ENCODE measurements at places on chromosomes 7 and 10.

GRCh38 chr10:10527861-10528562 lies 489.7 kb upstream of the CELF2 start:
- no peak for DNase-seq

- DNase-seq, result no peak
These were observed 833.8 kb upstream of the KCND2 start for GRCh38 chr7:119439192-119439591.

- no peak for DNase-seq
These were observed 21.7 kb upstream of the SMO start for GRCh38 chr7:129166745-129167144.

DNA sequence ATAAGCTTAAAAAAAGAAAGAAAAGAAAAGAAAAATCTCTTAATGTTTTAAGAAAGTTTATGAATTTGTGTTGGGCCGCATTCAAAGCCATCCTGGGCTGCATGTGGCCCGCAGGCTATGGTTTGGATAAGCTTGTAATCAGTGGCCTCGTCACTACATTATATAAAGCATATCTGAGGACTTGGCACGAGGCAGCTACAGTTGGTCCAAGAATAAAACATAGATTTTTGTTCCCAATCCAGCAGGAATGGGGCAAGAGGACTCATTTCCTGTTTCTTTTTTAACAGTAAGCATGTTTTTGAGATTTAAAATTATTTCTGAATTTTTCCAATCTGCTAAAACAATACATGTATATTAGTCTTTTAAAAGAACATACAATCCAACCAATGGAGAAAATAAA lies 28.6 kb downstream of the MCM10 start:
- no peak for DNase-seq

DNA sequence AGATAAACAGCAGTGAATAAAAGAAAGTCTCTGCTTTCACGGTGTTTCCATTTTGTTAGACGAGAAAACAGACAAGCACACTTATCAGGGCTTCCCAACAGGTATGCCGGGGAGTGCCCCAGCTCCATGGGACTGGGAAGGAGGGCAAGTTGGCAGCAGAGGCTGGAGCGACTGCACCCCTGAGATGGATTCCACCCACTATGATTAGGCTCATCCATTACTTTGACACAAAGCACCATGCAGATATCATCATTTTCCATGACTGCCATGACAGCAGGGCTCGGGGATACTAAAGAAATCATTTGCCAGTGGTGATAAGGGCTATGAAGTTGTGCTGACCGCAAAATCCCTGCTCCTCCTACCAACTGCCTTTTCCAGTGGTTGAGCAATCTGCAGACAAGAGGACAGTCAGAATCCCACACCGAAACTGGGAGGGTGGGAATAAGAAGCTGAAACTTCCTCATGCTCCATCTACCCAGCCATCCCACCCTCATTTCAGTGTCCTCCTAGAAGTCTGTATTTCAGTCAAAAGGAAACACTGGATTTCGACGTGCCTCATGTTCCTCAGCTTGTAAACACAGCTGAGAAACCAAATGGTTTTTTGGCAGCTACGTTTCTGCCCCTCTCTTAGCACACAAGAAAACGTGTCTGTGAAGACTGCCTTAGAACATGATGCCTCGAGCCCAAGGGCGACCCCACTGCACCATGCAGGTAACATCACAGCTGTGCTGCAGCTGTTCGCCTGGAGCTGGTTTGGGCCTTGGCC lies 15.5 kb downstream of the CREB3L2 start:
- no peak for DNase-seq

DNA sequence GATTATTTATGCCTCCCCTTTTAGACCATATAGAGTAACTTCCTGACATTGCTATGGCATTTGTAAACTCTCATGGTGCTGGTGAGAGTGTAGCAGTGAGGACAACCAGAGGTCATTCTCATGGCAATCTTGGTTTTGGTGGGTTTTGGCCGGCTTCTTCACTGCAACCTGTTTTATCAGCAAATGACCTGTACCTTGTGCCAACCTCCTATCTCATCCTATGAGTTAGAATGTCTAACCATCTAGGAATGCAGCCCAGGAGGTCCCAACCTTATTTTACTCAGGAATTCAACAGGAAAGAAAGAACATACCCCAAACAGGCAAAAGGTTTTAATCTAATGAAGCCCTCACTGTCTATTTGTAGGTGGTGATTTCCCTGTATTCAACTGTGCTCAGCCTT lies 205.4 kb upstream of the YAE1 start:
- DNase-seq, result no peak

DNA sequence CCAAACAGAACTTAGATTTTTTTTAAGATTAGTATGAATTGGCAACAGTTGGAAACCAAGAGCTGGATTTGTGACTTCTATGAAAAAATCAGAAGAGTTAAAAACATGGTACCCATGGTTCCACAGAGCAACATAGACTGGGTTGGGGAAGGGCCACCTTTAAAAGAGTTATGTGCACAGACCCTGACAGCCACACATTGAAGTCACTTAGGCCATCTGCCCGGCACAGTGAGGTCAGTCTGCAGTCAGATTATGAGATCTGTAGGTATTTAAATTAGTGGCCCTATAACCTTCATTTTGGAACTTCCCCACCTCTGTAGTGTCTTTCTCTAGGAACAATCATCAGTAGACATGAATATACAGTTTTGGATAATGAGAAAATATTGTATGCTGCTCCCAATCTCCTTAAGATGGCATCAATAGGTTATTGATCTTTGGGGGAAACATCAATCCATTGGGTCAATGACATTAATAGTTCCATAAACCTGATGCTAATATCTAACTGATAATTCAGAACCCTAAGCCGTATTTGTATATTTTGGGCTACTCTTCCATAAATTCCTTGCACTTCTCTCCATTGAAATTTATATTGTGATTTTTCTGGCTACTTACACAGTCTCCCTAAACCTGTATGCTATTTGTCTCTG lies 7.0 kb downstream of the ANKRD1 start:
- no peak for DNase-seq

- no peak for DNase-seq
These were observed 57.0 kb upstream of the EXOC4 start for GRCh38 chr7:133195868-133196267.

- no peak for DNase-seq
These were observed 492.6 kb downstream of the PLXNA4 start for GRCh38 chr7:132083537-132084123.

GRCh38 chr7:24419511-24419910 lies 135.5 kb downstream of the NPY start:
- DNase-seq, result no peak

GRCh38 chr10:72740528-72740927 lies 48.6 kb downstream of the MCU start:
- no peak for DNase-seq

DNA sequence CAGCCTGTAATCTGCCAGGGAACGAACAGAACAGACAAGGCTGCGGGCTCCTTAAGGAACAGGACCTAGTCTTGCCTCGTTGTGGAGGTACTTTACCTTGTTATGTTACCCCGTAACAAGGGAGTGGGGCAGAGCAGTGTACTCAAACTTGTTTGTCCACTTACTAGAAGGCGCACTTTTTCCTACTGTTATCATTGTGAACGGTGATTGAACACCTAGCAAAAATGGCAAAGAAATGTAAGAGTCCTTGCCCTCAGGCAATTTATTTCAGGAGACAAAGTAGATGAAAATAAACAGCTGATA lies 620 bp upstream of the IMPDH1 start:
- DNase-seq, result no peak

GRCh38 chr10:70509757-70510147 lies 31.2 kb downstream of the PALD1 start:
- no peak for DNase-seq

- DNase-seq, result no peak
These were observed 18.9 kb upstream of the NRBF2 start for GRCh38 chr10:63114031-63114814.

- no peak for DNase-seq
These were observed 403.2 kb upstream of the MGMT start for GRCh38 chr10:129063877-129064276.

DNA sequence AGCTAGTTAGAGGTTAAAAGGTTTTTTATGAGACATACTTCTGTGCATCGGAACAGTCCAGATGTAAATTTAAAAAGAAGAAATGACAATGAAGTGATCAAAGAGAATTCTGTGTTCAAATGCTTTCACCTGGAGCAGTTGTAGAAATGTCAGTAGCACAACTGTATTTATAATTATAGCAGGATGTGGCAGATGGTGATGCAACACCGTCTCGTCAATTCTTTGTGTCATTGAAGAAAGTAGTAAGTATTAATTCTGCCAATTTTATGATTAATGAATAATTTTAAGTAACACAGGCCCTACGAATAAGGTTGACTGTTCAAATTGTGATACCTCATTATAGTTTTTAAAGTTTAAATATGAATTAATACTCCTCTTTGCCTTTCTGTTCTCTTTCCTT lies 171.1 kb downstream of the ADK start:
- DNase-seq, result no peak

GRCh38 chr10:123896246-123896927 lies 4.8 kb upstream of the CPXM2 start:
- DNase-seq, result no peak

DNA sequence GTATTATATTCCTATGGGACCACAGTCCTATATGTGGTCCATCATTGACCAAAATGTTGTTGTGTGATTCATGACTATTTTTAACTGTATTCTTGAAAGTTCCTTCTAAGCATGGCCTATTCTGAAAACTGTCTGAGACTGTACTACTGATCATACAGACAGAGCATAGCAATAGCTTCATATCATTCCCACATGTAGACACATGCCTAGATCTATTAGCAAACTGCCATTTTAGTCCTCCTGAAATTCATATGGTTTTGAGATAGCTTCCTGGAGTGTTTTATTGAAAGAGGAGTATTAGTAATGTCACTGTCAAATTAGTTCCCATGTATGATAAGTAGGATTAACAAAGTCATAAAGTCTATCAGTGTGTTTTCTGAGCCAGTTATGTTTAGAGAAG lies 157.5 kb downstream of the BMPER start:
- no peak for DNase-seq

- no peak for DNase-seq
These were observed 73.4 kb downstream of the CAV1 start for GRCh38 chr7:116598278-116598677.

- DNase-seq, result no peak
These were observed 406 bp downstream of the SYNPO2L start for GRCh38 chr10:73655257-73655989.

DNA sequence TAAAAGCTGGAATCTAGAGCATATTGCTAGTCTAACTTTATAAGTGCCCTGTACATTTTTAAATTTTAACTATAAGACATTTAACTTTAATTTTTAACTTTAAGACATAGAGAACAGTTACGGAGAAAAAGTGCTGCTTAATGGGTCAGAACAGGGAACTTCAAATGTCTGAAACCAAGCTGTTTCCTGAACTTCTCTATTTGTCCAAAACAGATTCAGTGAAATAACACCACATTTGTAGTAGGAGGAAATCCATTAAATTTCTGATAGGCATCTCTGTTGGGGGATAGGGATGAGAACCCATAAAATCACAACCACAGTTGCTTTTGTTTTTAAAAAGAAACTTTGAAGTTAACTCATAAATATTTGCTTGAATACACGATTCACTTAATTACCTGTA lies 170.8 kb upstream of the ANK3 start:
- no peak for DNase-seq

- no peak for DNase-seq
These were observed 91.4 kb downstream of the EXOC4 start for GRCh38 chr7:133344275-133344674.

DNA sequence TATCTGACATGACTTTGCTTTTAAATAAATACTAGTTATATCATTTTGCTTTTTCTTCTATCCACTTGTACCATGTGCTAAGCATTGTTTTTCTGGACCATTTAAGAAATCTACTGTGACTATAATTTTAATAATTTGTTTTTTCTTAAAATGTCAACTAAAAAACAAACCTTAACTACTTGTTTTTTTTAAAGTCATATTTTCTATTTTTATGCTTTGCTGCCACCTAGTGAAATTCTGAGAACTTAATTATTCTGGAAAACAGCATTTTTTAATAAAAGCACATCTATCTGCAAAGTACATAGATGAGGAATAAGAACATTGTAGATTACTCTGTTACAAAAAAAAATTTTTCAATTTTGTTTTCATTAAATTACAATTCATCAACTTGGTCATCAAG lies 47.4 kb downstream of the ORC5 start:
- no peak for DNase-seq

DNA sequence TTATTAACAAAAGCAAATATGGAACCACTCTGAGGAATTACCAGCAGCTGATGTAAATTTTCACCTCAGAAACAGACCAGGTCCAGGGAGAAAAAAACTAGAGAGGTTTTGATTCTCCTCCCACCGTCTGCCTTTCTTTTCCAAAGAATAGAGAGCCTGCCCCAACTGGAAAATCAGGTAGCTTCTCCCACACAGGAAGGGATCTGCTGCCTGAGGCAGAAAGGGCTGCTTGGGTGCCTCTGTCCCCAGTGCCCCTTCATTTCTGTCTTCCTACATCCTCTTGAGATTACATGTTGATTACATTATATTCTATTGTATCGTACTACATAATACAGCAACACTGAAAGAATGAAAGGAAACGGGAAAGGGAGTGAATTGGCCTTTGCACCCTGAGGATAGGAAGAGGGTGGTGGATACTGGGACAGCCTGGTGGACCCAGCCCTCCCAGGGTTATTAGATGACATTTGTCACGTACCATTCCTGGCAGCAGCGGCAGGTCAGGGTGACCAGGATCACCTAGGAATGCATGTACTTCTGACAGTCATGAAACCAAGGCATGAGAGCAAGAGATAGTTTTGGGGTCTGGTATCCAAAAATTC lies 8.9 kb downstream of the ST8SIA6 start:
- DNase-seq, result no peak

DNA sequence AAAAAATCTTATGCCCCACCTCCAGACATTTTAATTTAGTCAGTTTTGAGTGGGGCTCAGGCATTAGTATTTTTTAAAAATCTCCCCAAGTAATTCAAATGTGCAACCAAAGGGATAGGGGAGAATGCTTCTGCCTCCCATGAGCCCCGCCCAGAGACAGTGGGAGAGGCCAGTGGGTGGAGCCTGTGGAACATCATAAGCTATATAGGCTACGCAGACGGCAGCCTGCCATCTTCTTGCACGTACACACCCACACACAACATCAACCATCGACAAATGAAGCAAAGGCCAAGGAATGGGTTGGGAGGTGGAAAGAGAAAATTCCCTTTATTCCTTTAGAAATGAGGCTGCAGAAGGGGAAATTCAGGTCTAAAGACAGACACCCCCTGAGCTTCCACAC lies 25.2 kb downstream of the CREB3L2 start:
- DNase-seq, result no peak

Data from SIG-M5 (cell line).